Neural progenitor cell (in vitro differentiated cells): ENCODE measurements at places on chromosomes 5 and 9.
A peak's percentile ranks its signal among the peaks of the same experiment; 100 is the strongest.

GRCh38 chr5:176822793-176823481 is 12.6 kb downstream of the UNC5A start:
- no peak for DNase-seq

GRCh38 chr5:20056933-20057332 is 68.9 kb upstream of the CDH18 start:
- no peak for DNase-seq

- DNase-seq = no peak
These were observed 25.9 kb downstream of the KIF2A start for GRCh38 chr5:62331921-62332320.

- no peak for DNase-seq
These were observed 35.6 kb upstream of the SEMA4D start for GRCh38 chr9:89533411-89534095.

DNA sequence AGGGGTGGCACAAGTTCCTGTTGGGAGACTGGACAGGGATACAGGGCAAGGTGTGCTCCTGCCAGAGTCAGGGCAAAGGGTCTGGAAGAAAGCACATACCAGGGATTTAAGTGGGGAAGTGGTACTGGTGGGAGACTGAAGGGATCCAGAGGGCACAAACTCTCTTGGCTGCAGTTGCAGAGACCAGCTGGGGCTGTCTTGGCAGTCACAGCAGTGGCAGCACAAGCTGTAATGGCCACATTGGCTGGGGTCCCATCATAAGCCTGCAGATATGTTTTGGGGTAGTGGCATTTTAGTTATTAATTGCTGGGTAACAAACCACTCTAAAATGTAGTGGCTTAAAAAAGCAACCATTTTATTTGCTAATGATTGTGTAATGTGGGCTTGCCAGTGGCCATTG is 492.2 kb downstream of the ENC1 start:
- DNase-seq = no peak

DNA sequence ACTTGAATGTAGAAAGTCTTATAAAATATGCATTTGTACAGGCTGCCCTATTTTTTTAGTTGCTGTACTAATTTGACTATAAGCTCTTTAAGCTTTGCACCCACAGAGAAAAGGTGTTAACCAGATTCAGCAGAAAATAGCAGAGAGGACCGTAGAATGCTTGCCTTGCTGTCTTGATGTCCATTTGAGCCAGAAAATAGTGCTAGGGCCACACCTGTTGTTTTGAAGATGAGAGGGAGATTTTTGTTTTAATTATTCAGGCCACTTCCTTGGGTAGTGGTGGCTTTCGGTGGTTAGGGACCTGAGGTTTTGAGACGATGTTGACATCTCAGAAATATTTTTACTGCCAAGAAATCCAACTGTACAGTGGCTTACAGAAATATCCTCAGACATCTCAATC is 196.0 kb downstream of the SPATA31D1 start:
- no peak for DNase-seq

DNA sequence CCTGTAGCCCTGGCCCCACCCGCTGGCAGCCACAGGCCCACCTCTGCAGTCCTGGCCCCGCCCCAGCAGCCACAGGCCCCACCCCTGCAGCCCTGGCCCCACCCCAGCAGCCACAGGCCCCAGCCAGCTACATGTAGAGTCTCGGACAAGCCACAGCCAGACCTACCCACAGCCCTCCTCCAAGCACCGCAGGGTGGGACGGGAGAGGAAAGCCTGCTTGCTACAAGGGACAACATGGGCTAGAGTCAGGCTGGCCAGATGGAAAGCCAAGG is 49.5 kb upstream of the SARDH start:
- DNase-seq = peak; percentile 61

- DNase-seq = no peak
These were observed 125.8 kb upstream of the KLF4 start for GRCh38 chr9:107615321-107615720.

GRCh38 chr5:66906021-66906420 is 290.6 kb downstream of the CD180 start:
- no peak for DNase-seq

GRCh38 chr5:167579693-167580055 is 711.8 kb upstream of the WWC1 start:
- no peak for DNase-seq

DNA sequence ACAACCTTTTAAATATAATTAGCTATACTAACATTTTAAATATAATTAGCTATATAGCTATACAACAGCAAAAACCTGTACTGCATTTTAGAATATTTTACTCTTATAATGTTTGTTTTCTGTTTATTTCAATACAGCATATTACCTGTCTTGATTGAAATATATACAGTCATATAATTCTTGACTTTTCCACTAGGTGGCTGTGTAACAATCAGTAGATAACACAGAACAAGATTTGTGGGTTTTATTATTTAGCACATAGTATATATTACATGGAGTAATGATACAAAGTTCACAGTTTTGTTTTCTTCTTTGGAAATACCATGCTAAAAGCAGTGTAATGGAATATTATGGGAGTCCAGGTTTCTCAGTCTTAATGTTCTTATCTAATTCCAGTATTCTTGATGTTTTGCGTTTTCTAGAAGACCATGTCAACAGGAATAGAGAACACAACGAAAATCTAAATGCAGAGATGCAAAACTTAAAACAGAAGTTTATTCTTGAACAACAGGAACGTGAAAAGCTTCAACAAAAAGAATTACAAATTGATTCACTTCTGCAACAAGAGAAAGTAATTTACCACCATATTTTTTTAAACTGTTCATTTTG is 13.3 kb downstream of the HMMR start:
- DNase-seq = no peak

GRCh38 chr9:112301420-112301819 is 32.0 kb downstream of the PTBP3 start:
- DNase-seq = no peak

GRCh38 chr5:40871177-40871576 is 30.0 kb downstream of the CARD6 start:
- no peak for DNase-seq

DNA sequence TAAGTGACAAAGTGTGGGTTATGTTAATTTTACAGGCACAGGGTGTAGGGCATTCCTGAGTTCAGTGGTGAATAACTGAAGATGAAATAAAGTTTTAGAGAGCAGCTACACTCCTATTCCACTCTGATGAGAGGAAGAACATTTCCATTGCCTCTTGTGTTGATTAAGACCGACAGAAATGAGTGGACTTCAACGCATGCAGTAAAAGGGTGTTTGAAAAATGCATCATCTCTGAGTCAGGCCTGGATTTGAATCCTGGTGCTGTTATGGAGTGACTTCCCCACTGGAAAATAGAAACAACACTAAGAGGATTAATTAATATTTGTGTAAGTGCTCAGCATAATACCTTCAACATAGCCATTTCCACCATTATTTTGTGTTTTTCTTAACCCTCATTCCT is 86.3 kb downstream of the PRR16 start:
- no peak for DNase-seq

DNA sequence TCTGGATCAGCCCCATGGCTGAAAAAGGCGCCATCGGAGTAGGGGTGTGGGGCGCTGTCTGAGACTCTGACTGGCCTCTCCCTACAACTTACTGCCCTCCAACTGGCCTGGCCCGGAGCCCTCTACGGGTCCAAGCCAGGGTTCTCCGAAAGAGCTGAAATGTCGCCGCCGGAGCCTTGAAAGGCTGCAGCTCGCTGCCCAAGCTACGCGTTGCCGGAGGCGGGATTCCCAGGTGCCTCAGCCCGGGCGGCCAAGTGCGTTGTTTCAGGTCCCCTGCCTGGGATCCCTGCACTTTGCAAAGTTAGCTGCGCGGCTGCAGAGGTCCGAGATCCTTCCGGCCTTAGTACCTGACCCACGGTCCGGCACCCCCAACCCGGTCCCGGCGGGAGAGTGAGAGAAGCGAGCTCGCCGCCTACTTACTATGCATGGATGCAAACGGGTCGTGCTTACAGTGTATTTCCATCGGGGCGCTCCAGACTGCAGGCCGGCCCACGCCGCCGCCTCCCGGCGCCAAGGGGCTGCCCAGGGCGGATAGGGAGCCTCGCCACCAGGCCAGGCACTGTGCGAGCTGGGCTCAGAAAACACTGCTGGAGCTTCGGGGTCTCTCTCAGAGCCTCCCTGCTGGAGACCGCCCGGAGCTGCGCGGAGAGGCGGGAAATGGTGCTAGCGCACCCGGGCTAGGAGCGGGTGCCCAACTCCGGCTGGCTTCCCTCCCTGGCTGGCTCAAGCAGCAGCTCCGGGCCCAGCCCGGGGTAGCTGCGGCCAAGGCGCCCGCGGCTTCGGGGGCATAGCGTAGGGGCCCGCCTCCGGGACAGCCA is 7.7 kb downstream of the PAX5 start:
- DNase-seq = peak; percentile 60

GRCh38 chr5:40221796-40222195 is 457.9 kb upstream of the PTGER4 start:
- no peak for DNase-seq

- DNase-seq = peak; percentile 60
These were observed 46.6 kb downstream of the CYFIP2 start for GRCh38 chr5:157312492-157312891.

DNA sequence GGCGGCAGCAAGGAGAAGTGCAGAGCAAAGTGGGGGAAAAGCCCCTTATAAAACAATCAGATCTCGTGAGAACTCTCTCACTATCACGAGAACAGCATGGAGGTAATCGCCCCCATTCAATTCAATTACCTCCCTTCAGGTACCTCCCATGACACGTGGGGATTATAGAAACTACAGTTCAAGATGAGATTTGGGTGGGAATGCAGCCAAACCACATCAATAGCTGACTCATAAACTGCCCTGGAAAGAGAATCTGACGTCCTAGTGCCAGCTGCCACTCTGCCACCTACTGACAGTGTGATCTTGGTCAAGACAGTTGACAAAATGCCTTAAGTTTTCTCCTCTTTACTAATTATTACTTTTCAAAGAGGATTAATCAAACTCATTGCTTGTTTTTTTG is 128.3 kb downstream of the GPBP1 start:
- no peak for DNase-seq

DNA sequence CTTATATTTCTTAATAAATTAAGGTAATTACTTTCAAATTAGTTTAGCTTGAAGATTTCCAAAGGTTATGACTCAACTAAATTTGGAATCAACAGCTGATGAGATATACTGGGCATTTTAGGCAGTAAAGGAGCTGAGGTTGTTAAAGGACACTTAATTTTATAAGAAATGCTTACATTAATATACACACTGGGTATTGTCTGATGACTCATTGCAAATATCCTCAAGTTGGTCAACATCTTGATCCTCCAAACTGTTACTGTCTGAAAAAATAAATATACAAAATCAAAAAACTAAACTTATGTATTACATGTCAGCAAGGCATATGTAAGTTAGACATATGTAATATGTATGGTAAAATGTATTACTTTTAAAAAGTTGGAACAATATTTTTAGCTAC is 3.4 kb downstream of the GFM2 start:
- DNase-seq = no peak

- DNase-seq = no peak
These were observed 344.9 kb downstream of the ARL15 start for GRCh38 chr5:53965459-53965858.

- no peak for DNase-seq
These were observed 70.6 kb upstream of the CCNG1 start for GRCh38 chr5:163366757-163367156.

DNA sequence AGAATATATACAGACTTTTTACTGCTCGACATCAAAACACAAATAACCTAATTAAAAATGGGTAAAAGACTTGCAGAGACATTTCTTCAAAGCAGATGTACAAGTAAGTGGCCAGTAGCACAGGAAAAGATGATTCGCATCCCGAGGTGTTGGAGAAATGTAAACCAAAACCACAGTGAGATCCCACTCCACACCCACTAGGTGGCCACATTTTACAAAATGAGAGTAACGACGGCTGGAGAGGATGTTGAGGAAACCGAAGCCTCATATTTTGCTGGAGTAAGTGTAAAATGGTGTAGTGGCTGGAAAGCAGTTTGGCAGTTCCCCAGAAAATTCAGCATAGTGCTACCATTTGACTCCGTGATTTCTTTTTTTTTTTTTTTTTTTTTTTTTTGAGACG is 21.3 kb upstream of the GBGT1 start:
- DNase-seq = peak; percentile 59

GRCh38 chr5:153372425-153373129 is 117.9 kb upstream of the GRIA1 start:
- no peak for DNase-seq

- no peak for DNase-seq
These were observed at the start of gene GAPT for GRCh38 chr5:58491216-58491892. GAPT (plus strand) TSS chr5:58491435; CDS start chr5:58494537, 3,102 bp downstream.

DNA sequence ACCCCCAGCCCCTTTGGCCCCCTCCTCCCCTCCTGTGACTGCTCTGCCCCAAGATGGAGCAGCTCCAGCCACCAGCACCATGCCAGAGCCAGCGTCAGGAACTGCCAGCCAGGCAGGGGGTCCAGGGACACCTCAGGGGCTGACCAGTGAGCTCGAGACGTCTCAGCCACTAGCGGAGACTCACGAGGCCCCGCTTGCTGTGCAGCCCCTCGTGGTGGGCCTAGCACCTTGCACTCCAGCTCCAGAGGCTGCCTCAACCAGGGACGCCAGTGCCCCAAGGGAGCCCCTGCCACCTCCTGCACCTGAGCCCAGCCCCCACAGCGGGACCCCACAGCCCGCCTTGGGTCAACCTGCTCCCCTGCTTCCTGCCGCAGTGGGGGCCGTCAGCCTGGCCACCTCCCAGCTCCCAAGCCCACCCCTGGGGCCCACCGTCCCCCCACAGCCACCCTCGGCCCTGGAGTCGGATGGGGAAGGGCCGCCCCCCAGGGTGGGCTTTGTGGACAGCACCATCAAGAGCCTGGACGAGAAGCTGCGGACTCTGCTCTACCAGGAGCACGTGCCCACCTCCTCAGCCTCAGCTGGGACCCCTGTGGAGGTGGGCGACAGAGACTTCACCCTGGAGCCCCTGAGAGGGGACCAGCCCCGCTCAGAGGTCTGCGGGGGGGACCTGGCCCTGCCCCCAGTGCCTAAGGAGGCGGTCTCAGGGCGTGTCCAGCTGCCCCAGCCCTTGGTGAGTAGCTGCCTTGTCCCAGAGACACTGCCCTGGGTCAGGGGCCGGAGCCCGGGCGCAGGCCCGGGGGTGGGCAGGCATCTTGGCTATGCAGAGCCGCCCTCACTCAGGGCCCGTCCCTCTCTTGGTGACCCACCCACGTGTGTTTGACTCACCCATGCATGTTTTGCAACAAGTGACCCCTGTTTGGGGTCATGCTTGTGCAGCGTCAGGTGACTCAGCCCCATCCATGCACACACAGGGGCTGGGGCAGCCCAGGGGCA is 105.2 kb downstream of the WNK2 start:
- no peak for DNase-seq

DNA sequence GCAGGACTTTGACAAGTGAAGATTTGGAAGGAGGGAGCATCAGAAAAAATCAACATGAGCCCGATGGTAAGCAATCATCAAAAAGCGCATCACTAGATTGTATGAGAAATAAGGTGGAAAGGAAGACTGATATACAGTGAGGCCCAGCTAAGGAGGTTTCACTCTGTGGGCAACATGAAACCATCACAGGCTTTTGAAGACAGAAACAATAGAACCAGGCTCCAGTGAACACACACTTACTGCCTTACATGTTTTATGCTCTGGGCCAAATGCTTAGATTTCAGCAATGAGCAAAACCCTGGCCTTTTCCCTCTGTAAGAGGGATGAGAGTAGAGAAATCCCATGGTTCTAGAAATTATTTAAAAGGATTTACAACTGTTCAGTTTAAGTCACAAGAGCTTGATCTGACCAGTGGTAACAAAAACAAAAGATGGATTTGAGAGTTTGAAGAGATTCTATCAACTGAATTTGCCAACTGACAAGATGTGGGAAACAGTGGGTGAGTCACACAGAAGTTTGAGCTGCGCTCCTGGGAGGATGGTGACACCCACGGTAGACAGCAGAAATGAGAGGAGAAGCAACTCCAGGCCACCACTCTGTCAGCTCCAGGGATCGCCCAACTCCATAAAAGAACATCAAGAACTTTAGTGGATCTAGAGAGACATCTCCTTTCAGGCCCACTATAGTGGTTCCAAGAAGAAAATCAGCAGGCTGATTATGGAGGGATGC is 261.8 kb downstream of the MCTP1 start:
- DNase-seq = no peak
